Stimulated activated CD8-positive, alpha-beta memory T cell treated with anti-CD3 and anti-CD28 coated beads, Interleukin-7, amount 100 ng/mL, for 48 hours (primary cell): ENCODE measurements at places on chromosomes 4 and X.

DNA sequence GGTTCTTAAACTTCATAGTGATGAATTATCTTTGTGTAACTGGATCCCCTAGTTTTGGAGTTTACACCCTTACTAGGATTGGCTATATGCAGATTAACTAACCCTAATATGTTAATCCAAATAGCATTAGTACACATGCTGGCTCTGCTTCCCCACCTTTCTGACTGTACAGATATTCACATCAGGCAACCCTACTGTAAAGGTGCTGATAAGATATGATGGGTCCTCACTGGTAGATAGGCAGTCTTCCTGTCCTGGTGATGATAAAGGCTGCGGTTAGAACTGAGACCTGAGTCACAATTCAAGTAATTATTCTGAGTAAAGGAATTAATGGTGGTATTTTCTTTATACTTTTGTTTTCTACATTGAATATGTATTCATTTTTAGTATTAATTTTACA is 118.6 kb downstream of the COL4A5 start:
- no peak for DNase-seq

- DNase-seq, result no peak
Measured at GRCh38 chr4:41573502-41574001, 35.6 kb downstream of the LIMCH1 start.

DNA sequence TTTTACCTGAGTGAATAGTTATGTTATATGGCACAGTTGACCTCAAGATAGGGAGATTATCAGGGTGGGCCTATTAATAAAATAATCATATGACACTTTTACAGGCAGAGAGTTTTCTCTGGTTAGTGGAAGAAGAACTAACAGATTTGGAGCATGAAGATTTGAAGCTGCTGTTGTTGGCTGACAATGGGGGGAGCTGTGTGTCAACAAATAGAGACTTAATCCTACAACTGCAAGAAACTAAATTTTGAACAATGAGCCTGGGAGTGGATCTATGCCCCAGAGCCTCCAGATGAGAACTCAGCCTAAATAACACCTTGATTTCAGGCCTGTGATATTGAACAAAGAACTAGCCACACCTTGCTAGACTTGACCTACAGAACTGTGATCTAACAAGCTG is 7.2 kb upstream of the CCSER1 start:
- no peak for DNase-seq

DNA sequence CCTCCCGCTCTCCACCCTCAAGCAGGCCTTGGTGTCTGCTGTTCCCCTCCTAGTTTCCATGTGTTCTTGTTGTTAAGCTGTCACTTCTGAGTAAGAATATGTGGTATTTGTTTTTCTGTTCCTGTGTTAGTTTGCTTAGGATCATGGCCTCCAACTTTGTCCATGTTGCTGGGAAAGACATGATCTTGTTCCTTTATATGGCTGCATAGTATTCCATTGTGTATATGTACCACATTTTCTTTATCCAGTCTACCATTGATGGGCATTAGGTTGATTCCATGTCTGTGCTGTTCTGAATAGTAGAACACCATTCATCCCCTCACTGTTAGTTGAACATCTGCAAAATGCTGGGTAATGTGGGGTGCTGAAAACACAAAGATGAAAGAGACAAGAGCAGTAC is 222.9 kb downstream of the PALLD start:
- no peak for DNase-seq

DNA sequence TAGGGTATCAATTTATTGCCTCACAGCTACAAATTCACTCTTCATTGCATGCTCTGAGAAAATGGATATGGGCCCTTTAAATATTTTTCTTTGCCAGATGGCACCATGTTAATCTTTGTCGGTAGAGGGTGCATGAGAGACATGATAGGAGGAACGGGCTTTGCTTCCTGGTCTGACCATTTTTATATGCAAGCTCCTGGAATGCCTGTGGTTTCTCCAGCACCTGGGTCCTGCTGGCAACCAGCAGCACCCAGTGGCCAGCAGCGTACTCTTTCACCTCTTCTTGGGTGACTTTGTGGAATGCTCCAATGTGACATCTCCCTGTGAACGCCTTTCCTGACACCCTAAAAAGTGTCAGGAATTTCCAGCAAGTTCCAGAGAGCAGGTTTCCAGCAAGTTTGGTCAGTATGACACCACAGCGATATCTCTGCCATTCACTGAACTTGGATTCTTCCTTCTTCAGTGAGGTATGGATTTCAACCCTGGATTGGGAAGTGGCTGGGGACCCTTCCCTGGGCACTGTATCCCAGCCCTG is 140.3 kb upstream of the PGRMC2 start:
- no peak for DNase-seq

- DNase-seq, result no peak
Measured at GRCh38 chrX:41596596-41596995, 92.2 kb upstream of the GPR34 start.

DNA sequence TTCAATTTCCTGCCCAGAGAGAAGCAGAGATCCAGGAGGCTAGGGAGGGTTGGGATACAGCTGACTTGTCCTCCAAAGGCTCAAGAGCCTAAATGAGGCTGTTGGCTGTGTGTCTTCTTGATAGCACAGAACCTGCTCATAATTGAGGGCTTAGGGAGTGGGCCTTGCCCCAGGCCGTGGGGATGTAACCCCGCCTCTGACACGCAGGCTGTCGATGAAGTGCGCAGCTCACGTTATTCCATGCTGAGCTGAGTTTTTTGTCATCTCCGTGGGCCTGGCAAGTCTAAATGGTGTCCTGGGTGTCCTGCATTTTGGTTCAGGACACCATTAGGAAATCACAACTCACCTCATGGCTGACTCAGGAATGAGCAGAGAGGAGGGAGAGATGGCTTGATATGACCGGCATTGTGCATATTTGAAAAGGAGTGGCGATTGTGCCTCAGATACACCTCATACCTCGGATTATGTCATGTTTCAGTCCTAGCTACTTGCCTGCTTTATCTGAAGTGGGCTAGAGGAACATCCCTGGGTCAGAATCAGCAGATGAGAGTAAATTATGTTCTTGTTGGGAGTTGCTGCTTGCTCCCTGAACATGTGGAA is 43.7 kb downstream of the FHDC1 start:
- no peak for DNase-seq

DNA sequence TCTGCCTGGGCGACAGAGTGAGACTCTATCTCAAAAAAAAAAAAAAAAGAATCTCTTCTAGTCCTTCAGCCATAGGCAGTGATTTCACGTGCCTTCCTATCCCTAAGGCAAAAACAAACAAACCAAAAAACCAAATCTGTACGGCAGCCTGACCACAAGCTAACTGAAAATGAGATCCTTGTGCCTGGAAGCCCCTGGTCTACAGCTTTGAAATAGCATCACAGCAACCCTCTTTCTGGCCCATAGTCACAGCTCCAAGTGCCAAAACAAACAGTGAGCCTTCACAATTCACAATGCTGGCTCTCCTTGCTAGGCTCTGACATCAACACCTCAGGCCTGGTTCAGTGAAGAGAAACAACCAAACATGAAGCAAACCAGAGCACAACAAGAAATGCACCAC is 46.1 kb downstream of the TMEM150C start:
- no peak for DNase-seq

GRCh38 chr4:14829795-14830194 is 172.5 kb upstream of the CPEB2 start:
- DNase-seq, result no peak

- DNase-seq, result no peak
Measured at GRCh38 chrX:67543818-67544217, at the start of gene AR. Gene AR (plus strand): TSS chrX:67544021. CDS start chrX:67545147, 1,126 bp downstream.
